Effector memory CD8-positive, alpha-beta T cell (primary cell): ENCODE measurements at places on chromosomes 6 and 20.

DNA sequence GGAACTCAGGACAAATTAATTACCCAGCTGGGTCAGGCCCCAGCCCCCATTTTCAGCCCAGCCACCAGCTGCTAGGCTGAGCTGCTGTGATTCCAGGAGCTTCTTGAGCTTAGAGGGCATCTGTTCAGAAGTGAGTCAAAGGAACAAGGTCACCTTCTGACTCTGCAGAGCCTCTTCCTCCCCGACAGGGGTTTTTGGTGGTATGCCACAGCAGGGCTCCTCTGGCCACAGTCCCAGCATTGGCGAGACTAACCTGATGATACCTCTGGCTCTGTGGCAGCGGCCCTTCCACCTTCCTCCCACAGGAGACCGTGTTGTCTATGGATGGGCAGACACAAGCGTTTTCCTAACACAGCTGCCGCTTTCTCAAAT lies 39.7 kb downstream of the ZC3H12D start:
- DNase-seq: no peak

DNA sequence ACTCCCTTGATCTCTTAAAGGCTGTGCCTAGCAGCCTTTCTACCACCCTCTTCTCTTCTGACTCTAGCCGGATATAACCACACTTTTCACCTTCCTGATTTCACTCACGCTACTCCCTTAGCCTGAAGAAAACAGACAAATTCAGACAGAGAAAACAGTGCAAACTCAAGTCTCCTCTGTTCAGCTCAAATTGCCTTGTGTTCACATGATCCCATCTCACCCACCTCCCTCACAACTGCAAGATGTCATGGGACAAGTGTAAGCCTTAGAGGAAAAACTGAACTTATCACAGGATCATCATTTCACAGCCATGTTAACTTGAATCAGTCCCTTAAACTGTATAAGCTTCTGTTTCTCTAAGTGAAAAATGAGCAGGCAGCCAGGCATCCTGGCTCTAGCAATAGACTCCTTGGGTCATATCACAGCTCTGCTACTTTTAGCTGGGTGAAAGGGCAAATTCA lies 66.5 kb upstream of the TENT5A start:
- DNase-seq: no peak

DNA sequence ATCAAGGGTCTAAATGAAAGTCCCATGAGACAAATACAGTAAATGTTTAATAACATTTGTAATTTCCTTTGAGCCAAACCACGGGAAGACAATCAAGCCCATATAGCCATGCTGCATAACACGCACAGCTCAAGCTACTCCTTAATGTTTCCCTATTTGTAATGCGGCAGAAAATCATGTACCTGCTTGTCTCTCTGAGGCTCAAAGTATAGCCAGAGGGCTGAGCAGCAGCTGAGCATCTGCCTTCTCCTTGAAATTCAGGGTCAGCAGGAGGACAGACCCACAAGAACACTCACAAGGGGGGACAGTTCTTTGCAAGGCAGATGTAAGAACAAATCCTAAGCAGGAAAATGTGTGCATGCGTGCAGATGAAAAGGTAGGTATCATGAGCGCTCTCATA lies 45.8 kb upstream of the JARID2 start:
- DNase-seq: no peak

DNA sequence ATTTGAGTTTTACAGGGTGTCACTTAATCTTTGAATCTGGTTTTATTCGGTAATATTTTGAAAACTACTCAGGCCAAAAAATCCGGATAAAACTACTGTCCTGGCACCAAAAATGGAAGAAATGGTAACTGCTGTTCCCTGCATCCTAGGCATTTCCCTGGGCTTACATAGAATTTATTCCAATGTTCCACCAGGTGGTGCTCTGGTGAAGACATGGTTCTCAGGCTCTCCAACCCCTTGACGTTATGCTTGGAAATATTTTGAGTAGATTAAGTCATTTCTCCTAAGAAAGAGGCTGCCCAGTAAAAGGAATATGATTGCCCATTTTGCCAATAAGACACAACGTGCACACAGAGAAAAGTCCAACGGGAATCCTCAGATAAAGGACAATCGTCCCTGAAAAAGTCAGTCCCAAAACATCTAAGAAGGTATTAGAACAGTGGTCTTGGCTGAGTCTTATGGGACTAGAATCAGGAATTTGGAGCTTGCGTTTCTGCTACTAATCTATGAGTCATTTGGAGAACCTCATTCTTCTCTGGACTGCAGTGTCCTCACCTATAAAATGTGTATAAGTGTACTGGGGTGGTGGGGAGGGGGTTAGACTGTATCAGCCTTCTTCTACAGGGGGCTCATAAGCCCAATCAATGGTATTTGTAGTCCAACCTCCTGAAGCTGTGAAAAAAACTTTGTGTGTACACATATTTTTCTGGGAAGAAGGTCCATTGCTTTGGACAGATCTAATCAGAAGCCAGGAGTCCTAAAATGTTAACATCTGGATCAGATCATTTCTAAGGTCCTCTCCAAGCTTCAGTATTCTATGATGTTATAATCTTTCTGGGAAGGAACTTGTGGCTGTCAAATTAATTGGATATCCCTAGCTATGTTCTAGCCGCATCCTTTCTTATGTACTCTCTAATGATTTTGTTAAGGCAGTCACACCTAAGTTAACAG lies 131.0 kb upstream of the BMP2 start:
- no peak for DNase-seq

DNA sequence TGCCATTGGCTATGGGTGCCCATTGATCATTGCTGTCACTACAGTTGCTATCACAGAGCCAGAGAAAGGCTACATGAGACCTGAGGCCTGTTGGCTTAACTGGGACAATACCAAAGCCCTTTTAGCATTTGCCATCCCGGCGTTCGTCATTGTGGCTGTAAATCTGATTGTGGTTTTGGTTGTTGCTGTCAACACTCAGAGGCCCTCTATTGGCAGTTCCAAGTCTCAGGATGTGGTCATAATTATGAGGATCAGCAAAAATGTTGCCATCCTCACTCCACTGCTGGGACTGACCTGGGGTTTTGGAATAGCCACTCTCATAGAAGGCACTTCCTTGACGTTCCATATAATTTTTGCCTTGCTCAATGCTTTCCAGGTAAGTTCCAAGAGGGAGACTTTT lies 16.4 kb downstream of the ADGRF4 start:
- no peak for DNase-seq

- DNase-seq: no peak
These were observed 190.7 kb downstream of the C6orf118 start for GRCh38 chr6:165118736-165119135.

DNA sequence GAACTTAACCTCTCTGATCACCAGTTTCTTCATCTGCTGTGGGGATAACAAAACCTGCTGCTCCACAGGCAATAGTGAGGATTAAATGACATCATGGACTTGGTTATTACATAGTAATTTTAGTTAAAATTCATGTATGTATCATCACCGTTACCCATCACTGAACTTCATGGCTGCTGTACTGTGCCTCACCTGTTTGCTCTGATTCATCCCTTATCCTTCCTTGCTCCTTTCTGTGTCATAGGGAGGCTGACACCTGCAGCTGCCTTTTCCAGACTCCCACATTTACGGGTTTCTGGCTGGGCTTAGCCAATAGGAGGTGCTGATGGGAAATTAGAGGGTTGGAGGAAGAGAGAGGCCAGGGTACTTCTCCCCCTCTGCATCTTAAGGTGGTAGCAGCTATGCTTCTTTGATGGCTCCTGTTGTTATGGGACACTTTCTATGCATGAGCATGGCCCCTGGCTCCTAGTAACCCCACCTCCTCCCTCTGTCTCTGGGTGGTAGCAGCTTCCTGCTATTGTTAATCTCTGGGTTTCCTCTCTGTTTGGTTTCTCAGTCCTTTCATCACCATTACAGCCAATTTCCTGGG lies 332.1 kb downstream of the DHX35 start:
- DNase-seq: no peak

DNA sequence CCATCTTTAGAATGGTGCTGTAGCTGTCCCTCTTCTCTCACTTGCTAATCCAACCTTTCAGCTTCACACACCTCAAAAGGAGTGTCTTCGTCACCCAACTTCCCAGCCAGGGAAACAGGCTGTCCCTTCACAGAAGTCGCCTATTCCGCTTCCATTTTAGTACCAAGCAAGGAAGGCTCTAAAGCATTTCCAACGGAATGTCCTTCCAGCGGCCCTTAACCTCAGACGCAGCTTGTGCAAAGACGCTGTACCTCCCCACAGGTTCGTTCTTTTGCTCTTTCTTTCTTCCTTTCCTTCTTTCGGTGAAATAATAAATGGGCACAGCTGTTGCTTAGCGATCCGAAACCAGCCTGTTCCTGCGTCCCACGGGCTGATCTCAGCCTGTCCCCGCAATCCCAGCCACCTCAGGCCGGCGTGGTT lies 1.5 kb downstream of the PTPRT start:
- no peak for DNase-seq

- DNase-seq: no peak
These were observed 654 bp downstream of the TBC1D7 start for GRCh38 chr6:13327691-13328075.

GRCh38 chr20:2984956-2985661 lies 58.3 kb upstream of the GNRH2 start:
- DNase-seq: no peak
